ENCODE measurements at places on chromosomes 5 and 9. TPM values are rescaled to one million over a fixed set of nuclear protein-coding genes. Genes with fewer than 3 reads are reported as not detected.

DNA sequence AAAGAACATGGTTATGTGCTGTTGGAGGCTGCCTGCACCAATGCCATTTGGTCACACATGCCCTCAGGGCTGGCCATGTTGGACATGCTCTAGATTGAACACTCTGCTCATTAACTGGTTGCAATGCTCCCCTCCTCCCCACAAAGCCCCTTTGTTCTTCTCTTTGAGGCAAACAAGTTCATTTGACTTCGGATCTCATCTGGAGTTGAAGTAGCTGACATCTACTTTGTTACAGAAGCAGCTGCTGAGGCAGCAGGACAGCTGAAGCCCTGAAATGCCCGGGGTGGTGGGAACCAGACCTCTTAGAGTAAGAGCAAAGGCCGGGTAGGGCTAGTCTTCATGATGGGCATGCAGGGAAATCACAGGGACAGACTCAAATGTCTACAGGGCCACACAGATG is 123.5 kb downstream of the APBA1 start:
- no peak for DNase-seq
- no peaks in the 10 kb centered on the region for H3K36me3 ChIP-seq
- H3K27ac ChIP-seq = no peak overlapping the region
- H3K4me1 ChIP-seq = peaks cover 16% of the 10 kb centered on the region
- H3K27me3 ChIP-seq = no peaks in the 10 kb centered on the region

- H3K4me3 ChIP-seq = no peak overlapping the region
- no peaks in the 10 kb centered on the region for H3K36me3 ChIP-seq
- H3K4me1 ChIP-seq = peaks cover 10% of the 10 kb centered on the region
- no peak overlapping the region for H3K27ac ChIP-seq
- DNase-seq = no peak
- no peaks in the 10 kb centered on the region for H3K27me3 ChIP-seq
Observed at GRCh38 chr5:89343666-89344065, 460.7 kb upstream of the MEF2C start.

GRCh38 chr9:121296213-121297127 is 28.5 kb downstream of the GSN start:
- no peak for DNase-seq
- peaks cover 28% of the 10 kb centered on the region for H3K27me3 ChIP-seq
- H3K36me3 ChIP-seq = no peaks in the 10 kb centered on the region
- H3K4me1 ChIP-seq = peaks cover 27% of the 10 kb centered on the region
- no peak overlapping the region for H3K27ac ChIP-seq

The AMBP gene
- 3.3 TPM for total RNA-seq

GRCh38 chr5:115194676-115195075 is 25.0 kb upstream of the TRIM36 start:
- no peak overlapping the region for H3K27ac ChIP-seq
- no peak for DNase-seq
- H3K4me1 ChIP-seq = peaks cover 14% of the 10 kb centered on the region
- no peaks in the 10 kb centered on the region for H3K36me3 ChIP-seq
- peaks cover 2% of the 10 kb centered on the region for H3K27me3 ChIP-seq

The TYRP1 gene
- 0.14 TPM for total RNA-seq

DNA sequence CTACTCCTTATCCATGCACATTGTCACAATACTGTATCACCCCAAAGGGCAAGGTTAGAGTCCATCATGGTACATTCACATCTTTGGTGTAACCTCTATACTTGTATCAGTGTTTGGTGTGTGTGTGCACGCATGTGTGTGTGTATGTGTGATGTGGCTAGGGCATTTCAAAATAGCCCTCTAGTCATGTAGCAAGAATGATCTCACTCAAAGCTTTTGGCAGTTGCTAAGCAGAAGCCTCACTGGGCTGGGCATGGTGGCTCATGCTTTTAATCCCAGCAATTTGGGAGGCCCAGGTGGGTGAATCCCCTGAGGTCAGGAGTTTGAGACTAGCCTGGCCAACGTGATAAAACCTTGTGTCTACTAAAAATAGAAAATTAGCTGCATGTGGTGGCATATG is 245.3 kb downstream of the ADGRV1 start:
- H3K36me3 ChIP-seq = peaks cover 26% of the 10 kb centered on the region
- DNase-seq = no peak
- no peaks in the 10 kb centered on the region for H3K27me3 ChIP-seq
- no peak overlapping the region for H3K27ac ChIP-seq
- 0 out of 2 replicates have a peak, but pooled peaks cover 3% of the 10 kb centered on the region for H3K4me1 ChIP-seq

The C7 gene
- total RNA-seq = 1.4 TPM

DNA sequence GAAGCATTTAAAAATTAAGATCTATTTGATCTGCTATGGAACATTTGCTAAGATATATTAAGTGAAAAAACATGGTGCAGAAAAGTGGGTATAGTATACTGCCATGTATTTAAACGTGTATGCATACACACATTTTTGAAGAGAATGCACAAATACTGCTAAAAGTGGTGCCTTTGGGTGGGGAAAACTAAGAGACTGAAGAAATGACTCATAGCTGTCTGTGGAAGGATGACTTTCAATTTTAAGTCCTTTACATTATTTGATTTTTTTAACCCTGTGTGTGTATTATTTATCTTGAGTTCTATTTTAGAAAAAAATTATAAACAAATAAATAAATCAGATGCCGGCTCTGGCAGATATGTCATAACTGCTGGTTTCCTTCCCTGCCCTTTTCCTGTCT is 120.7 kb upstream of the SLIT3 start:
- no peak overlapping the region for H3K27ac ChIP-seq
- no peaks in the 10 kb centered on the region for H3K27me3 ChIP-seq
- H3K36me3 ChIP-seq = no peaks in the 10 kb centered on the region
- DNase-seq = no peak
- no peak overlapping the region for H3K4me3 ChIP-seq
- peaks cover 30% of the 10 kb centered on the region for H3K4me1 ChIP-seq

The SPINK5 gene
- total RNA-seq = 8.4 TPM

DNA sequence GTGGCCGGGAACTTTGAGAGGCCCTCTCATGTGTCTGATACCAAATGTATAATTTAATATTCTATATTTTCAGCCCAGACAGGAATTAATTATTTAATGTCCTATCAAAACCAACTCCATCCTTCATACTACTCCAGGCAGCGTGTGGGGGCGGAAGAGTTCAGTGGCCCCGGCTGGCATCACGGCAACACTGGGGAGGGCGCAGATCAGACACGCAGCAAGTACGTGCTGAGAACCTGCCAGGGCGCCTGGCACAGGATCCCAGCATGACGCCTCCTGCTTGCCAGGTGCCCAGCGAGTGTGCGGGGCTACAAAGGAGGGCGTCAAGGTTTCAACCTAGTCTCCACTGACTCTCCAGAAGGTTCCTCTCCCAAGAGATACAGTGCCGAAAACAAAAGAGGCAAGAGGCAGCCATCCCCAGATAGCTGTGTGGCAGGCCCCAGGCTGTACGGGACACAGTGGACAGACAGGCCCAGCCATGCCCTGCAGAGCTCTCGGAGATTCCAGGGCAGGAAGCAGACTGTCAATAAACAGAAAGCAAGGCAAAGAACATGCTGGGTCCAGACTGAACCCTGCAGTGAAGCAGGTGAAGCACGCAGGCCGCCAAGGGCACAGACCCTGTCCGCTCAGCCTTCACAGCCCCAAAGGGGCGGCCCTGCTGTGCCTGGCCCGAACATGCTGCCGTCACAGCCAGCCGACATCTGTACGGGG is 110.3 kb downstream of the VAV2 start:
- peaks cover 33% of the 10 kb centered on the region for H3K4me1 ChIP-seq
- no peak for DNase-seq
- peak overlapping the region; percentile 93 for H3K27ac ChIP-seq
- no peaks in the 10 kb centered on the region for H3K36me3 ChIP-seq
- no peaks in the 10 kb centered on the region for H3K27me3 ChIP-seq
- no peak overlapping the region for H3K4me3 ChIP-seq

GRCh38 chr5:64163135-64163534 is 2.5 kb upstream of the RNF180 start:
- no peaks in the 10 kb centered on the region for H3K36me3 ChIP-seq
- no peak overlapping the region for H3K4me3 ChIP-seq
- no peak overlapping the region for H3K27ac ChIP-seq
- peaks cover 7% of the 10 kb centered on the region for H3K4me1 ChIP-seq

Measured in WTC11 (cell line).